ENCODE measurements at places on chromosomes 7 and 10.

DNA sequence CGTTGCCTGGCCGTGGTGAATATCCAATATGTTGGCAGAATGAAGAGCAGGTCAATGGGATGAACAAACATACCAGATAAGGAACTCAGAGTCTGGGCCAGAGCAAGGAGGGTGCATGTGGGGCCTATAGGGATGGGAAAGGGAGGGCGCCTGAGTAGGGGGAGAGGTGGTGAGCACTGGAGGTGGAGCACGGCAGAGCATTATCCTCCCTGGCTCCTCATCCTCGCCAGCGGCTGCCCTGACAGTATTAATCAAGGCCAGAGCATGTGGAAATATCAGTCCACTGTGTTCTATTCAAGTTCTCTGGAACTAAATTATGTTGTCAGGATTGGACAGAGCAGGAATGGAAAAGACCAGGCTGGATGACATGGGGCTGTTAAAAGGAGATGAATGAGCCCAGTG is 254.8 kb upstream of the ZMIZ1 start:
- DNase-seq = no peak

DNA sequence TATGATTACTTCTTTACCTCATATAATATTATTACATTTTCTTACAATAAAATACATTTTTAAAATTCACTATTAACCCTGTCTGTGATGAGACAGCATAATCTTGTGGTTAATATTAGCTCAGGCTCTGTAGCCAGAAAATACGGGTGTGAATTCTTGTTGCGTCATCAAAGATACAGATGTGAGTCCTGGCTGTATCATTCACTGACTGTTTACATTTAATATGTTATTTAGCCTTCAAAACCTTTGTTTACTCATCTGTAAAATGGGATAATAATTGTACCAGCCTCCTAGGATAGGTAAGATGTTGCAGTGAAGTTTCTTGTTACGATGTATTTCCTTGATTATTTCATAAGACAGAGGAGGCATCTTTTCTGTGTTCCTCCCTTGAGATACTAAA is 184.7 kb upstream of the PRPS1L1 start:
- DNase-seq = no peak

DNA sequence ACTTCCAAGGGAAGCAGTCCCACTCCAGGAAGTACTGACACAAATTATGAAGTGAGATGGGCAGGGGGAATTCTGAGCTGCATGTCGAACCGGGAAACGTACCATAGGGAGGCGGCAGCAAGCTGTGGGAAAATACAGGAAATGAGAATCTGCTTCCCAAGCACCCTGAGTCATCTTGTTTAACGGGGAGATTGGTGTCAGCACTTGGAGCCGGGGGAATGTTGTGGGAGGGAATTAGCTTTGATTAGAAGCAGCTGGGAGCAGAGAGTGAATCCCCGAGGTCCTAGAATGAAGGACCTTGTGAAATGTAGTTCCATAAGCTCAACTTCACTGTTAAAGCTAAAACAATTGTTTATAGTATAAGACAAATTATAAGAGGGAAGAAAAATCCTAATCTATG is 141.4 kb upstream of the PRKCQ start:
- DNase-seq = no peak

DNA sequence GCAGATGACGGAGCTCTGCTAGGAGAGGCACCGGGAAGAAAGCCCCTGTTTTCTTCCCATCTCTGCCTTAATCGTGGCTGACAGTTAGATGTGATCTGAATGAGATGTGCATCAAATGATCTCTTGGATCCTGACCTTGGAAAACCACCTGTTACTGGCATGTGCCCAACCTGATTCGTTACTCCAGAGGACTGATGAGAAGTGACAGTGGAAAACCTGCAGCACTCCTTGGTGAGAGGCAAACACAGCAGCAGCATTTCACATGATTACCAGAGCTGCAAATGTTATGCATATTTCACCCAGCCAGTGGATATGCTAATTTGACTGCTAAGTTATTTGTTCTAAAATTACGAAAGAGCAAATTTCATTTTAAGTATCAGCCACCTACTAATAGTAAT is 95.3 kb downstream of the PTPRN2 start:
- DNase-seq = no peak

DNA sequence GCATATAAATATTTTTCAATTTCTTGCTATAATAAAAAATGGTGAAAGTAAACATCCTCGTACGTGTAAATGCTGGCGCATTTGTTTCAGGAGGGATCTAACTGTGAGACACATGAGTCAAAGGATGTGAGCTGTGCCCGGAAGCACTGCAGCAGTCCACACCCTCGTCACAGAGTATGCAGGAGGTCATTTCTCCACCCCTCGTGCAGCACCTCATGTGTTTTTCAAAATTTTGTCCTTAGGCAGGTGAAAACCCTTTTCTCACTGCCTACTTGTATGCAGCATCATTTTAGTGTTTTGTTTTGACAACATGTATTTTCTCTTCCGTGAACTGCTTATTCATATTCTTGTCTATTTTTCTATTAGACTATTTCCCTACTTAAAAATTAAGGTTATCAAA is 162.7 kb downstream of the AVL9 start:
- no peak for DNase-seq

DNA sequence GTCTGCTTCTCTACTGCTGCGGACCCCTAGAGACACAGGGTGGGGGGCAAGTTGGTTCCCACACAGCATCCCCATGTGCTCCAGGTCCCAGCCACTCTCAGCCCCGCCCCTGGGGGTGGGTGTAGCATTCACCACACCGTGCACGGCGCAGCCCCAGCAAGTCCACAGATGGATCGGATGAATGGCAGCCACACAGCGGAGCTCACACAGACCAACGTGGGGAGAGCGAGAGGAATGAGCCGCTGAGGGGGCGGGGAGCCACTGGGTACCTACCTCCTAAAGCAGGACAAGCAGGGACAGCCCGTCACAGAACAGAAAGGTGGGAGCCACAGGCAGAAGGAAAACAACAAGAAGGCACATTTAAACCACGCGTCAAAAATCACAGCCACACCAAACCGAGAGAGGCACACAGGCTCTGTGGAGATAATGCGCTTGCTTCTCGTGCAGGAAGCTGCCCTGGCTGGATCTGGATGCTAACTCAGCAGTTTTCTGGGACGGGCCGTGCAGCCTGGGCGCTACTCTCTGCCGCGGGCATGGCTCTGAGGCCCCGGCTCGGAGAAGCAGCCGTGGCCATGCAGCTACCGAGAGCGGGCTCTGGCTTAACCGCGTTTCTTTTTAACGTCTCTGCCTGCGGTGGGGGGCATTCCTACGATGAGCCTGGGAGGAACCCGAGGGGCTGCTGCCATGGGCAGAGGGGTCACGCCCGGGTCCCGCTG is 102.5 kb downstream of the CYTH3 start:
- DNase-seq = no peak

DNA sequence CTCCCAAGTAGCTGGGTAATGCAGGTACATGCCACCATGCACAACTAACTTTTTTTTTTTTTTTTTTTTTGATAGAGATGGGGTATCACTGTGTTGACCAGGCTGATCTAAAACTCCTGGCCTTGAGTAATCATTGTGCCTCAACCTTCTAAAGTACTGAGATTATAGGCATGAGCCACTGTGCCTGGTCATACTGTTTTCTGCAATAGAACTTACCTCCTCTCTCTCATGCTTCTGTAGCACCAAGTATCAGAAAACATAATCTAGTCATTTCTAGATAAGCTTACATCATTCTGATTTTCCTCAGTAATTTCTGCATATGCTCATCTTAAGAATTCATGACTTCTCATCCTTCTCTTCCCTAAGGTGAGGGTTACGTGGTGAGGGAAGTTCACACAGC is 210.0 kb downstream of the IMMP2L start:
- DNase-seq = no peak

GRCh38 chr7:148026713-148027112 is 563.9 kb upstream of the C7orf33 start:
- DNase-seq = no peak

DNA sequence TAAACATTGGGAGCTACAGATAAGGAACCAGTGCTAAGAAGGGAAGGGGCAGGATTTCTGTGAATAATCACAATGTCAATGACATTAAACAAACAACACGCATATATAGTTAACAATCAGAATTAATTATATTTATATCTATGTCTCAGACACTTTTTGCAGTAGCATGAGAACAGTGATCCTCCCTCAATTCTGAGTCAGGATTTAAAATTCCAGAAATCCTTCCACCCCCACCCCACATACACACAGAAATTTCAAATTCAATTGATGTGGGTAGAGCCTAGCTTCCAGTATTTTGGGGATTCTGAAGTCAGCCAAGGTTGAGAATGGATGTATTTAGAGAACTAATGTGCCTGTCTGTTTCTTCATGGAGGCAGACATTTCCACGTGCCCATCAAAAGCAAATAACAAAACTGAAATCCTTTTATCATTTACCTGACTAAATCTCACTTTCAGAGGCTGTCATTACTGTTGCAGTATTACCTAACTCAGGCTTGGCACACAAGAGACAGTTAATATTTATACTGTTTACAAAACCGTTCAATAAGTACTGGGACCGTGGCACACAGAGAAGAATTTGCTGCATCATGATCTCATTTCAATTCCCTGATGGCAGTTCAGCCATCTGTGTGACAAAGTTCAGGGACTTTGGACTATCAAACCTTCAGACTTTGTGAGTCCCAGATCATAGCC is 116.6 kb upstream of the PALS2 start:
- no peak for DNase-seq

GRCh38 chr10:132115732-132116131 is 50.0 kb downstream of the JAKMIP3 start:
- DNase-seq = no peak

- no peak for DNase-seq
Measured at GRCh38 chr7:1924258-1924817, 254.3 kb downstream of the ELFN1 start.

- no peak for DNase-seq
Measured at GRCh38 chr7:153399554-153399940, 640.0 kb downstream of the ACTR3B start.

DNA sequence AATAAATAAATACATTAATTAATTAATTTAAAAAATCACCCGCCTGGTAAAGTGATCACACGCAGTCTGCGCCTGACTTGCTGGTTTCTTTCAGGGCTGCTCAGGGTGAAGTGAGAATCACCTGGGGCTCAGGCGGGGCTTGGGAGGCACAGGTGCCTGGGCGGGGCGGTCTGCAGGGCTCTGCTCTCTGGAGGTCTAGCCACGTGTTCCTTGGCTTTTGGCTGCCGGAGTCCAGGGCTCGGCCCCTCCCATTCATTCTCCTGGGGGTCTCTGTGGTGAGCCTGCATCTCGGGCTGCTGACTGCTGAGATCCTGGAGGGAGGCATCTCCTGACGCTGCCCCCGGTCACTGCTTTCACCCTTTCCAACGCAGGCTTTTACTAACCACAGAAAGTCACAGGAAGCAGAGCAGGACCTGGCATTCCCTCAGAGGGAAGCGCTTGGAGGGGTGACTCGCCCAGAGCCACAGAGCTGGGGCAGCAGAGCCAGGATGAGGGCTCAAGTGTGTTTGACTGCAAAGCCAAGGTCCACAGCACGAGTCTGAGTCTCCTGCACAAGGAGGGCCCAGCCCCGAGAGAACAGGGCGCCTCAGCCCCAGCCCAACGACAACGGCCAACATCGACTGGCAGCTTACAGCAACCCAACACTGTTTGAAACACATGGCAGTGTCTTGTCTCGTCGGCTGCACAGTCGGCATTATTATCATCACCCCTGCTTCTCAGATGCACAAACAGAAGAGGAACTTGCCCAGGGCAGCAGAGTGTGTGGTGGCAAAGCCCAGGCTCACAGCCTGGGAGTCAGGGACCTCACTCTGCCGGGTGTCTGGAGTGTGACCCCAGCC is 22.4 kb upstream of the MNX1 start:
- no peak for DNase-seq

- DNase-seq = no peak
Measured at GRCh38 chr10:52232561-52233350, 81.3 kb upstream of the DKK1 start.

DNA sequence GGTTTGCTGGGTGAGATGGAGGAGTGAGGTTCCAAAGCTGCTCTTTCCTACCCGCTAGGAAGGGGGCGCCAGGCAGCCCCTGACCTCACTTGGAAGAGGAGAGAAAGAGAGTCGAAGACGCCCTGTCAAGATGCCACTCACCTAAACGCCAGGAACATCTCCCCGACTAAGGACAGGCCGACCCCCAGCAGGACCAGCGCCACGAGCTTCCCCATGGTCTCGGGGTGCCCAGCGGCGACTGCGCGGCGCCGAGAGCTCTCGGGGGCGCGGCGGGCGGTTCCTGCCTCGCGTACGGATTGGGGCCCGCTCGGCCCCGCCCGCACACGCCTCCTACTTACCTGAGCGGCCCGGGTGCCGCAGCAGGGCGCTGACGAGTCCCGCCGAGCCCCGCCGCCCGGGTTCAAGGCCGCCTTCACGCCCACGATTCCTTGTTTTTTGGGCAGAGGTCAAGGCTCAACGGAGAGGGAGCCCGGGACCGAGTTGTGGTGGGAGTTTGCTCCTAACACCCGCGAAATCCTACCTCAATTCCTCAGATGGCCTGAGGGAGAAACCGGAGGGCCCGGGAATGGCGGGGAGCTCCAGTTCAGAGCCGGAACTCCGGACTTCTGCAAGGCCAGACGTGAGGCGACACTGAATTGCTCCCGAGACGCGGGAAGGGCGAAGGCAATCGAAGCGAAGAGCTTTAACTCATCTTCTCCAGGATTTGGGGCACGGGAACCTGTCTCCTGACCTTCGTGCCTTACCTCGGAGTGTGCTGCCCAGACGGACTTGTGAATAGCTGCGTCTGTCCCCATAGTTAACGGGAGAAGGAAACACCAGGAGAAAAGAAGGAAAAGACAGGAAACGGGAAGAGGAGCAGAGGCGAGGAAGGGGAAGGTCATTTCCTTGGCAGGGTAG is at the start of gene PON3:
Gene PON3 (minus strand): TSS at position 240 of the 897 bp plus-strand sequence. CDS start 25 bp downstream, at position 215.
- DNase-seq = no peak

DNA sequence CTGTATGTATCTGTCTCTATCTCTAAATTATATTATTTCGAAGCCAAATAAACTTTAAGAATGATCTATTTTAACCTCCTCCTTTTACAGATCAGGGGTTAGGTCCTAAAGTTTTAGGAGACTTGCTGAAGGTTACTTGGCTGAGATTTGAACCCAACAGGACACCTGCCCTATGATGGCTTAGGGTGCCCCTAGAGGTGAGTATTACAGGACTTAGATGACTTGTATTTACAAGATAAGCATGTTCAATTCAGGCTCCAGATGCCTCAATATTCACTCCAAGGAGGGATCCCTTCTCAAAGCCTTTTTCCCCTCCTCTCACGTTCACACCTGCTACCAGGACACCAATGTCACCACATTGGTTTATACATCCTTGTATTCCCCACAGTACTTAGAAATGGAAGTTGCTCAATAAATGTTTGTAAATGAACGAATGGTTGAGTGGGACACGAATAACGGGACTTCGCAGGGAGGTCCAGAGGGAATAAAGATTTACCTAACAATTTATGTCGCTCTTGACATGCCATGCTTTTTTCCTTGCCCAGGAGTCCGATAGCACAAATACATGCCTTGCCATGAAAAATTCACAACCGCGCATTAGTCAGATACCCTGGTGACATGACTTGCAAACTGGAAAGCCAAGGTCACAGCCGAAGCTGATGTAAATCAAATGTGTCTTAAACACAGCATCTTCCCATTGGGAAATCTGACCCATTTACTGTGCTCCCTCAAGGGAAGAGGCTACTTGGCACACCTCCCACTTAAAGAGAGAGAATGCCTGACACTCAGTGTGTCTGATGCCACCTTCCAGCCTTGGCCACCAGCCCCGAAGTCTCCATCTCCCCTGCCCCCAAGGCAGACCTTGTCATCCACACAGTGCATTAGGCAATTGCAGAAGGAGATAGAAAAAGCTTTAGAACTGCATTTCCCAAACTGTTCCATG is 872.2 kb upstream of the AUTS2 start:
- DNase-seq = no peak
